Activated T-cell treated with anti-CD3 and anti-CD28 coated beads, Interleukin-2, amount 50 U/mL, for 4 hours (primary cell): ENCODE measurements at places on chromosomes 7 and 10.

- no peak for DNase-seq
Observed at GRCh38 chr10:3034616-3035015, 32.7 kb upstream of the PFKP start.

GRCh38 chr7:106031300-106032035 lies 68.4 kb downstream of the CDHR3 start:
- DNase-seq, result no peak

DNA sequence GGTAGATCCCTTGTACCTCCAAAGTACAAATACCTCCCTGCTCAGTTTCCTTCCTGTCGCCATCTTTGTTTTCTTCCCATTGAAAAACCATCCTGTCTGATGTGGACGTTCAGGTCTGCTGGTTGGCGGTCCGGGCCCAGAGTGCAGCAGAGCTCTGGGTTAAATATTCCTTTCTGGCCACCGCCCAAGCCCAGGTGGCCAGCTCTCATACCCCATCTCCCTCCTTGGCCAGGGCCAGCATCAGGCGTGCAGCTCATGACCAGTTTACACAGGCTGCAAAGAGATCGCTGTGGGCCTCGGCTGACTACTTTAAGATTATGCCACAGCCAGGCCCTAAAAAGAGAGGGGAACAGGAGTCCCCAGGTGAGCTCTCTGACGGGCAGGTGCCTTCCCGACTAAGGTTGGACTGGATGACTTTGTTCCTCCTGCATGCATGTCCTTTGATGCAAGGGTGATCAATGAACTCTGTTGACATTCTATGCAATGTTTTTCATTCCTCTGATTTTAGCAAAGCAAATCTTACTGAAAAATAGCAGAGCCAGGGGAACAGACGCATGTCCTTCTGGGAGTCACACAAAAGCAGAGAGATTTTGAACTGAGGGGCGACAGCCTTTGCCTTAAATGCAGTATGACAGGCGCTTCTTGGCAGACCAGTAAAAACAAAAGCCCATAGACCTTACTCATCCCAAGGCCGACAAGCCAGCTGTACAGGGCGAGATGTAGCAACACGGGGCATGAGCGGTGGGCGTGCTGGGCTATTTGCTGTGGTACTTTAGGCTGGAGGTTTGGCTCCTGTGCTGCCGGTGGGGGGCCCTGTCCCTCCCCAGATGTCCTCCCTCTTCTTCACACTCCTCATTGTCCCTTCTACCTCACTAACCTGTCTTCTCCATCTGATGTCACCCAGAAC lies 33.3 kb upstream of the SH2B2 start:
- DNase-seq, result no peak

DNA sequence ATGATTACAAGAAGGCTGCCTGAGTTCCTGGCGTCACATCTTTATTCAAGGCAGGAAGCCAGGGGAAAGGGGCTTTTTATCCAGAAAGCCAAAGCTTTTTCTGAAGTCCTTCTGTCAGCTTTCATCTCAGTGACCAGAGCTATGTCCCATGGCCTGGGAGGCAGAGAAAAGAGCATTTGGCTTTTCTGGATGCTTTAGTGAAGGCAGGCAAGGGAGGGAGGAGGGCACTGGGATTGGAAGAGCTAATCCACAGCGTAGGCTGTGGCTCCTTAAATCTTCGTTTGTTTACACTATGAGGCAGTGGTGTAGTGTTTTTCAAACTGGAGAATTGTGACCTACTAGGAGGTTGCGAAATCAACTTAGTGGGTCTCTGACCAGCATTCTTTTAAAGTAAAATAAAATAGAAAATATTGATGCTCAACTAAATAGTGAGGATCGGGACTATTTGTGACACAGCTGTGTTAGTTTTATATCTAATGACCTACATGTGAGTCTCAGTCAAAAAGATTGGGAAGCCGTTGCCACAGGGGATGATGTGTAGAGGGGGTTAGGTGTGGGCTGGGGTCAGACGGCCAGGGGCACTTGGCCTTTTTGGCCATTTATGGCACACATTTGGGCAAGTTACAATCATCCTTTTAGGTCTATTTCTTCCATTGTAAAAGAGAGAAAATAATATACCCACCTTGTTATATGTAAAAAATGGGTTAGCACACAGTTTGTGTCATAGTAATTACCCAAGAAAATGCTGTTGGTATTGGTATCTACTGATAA lies 14.1 kb downstream of the CRYGN start:
- no peak for DNase-seq

GRCh38 chr10:33739031-33739430 lies 404.6 kb upstream of the NRP1 start:
- DNase-seq, result no peak

DNA sequence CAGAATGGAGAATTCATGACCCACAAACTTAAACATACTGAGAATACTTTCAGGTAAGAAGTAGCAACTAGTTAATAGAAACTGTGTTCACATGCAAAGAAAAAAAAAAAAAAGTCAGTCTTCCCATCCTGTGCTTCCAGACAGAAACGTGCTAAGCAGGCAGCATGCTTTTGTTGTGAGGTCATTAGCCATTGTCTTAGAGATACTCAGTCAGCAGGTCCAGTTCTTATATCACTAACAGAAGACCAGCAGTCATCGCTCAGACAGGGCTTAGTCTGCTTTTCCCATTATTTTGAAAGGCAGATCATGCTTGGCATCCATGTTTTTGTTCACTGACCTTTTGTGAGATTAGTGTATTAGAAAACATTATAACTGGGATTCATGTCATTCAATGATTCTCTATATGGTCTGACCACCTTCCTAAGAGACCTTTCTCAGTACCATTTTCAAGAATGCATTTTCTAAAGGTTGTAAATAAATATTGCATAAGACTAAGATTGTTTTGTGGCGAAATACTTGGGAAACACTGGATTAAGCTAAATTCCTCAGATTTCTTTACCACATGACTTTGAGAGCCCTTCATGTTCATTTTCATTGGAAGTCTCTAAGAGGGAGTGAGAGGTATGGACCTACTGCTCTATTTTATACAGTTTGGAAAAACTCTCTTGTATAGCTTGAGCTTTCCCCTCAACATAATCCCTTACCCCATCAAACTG lies 45.0 kb upstream of the AGBL3 start:
- no peak for DNase-seq

DNA sequence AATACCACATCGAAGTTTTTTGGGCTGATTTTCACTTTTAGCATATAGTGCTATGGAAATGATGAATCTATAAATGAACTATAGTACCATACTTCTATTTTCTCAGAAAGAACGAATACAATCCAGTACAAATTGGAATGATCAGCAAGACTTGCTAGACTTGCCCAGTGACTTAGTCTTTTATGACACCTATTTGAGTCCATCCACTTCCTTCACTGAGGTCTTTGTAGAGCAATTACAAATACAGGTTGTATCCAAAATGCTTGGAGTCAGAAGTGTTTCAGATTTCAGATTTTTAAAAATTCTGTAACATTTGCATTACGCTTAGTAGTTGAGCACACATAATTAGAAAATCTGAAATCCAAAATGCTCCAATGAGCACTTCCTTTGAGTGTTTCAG lies 104.3 kb downstream of the NRBF2 start:
- DNase-seq, result no peak

- no peak for DNase-seq
Observed at GRCh38 chr10:129972966-129973673, 9.0 kb upstream of the EBF3 start.

DNA sequence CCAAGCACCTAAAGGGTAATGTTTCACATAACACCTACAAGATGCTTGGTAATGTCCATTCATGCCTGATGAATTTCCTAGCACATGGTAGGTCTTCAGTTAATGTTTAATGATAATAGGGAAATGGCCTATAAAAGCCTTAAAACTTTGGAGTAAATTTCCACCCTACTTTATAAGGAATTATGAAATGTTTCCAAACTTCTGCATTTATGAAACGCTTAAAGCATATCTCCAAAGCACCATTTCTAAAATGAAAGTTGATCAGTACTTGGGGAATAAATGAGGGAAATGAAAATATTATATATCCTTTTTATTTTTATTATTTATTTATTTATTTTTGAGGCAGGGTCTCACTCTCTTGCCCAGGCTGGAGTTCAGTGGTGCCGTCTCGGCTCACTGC lies 51.8 kb downstream of the INPP5F start:
- DNase-seq, result no peak

- no peak for DNase-seq
Observed at GRCh38 chr10:47268696-47269095, 31.3 kb upstream of the GDF10 start.

- DNase-seq, result peak; percentile 6
Observed at GRCh38 chr10:9010093-9010492, 955.6 kb downstream of the GATA3 start.

DNA sequence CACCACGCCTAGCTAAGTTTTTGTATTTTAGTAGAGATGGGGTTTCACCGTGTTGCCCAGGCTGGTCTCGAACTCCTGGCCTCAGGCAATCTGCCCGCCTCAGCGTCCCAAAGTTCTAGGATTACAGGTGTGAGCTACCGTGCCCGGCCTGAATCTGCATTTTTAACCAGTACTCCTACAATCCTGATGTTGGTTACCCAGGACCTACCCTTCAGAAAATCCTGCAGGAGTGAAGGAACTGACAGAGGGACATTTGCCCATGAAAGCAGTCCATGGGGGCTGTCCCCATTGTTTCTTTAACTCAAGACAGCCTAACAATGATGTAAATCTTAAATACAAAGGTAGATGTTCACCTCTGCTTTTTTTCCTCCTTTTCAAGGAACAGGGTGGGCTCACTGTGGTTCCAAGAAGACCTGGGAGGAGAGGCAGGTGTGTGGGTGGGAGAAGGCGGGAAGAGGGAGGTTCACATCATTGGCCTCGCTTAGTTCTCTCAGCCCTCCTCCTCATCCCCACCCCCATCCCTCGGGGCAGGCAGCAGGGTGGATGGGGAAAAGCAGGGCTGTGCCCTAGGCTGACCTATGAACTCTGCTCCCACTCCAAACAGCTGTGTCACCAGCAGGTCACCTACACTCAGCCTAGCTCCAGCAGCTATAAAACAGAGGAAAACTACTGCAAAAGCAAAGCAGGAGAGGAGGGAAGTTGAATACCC lies 13.5 kb downstream of the LRRC20 start:
- DNase-seq, result no peak

DNA sequence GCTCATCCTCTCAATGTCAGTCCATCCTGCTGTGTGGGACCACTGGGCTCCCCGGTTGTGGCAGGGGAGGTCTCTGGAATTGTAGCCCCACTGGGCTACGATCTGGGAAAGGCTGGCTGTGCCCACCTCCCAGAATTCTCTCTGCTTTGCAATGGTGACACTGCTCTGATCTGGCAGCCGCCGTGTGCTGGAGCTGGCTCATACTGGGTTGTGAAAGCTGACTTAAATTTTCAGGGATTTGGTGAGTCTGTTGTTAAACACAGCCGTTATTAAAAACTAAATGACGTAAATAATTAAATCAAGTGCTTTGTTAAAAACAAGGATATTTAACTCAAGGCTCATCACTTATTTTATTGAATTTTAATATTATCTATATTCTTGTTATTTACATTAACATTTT lies 160.0 kb downstream of the TAX1BP1 start:
- no peak for DNase-seq

DNA sequence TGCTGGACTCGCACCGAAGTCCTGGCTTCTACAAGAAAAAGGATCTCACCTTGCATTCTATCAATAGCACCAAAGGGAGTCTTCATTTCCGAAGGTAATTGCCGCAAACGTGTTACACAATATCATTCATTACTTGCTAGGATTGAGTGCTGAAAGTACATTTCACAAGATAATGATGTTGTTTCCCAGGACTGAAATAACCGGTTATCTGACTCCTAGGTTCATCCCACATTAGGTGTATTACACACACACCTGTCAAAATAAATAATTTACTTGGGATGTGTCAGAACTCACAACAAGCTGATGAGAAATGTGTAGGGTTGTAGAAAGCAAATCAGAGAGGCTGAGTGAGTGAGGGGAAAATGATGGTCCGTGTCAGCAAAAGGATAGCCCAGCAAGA lies 219.4 kb upstream of the RHOBTB1 start:
- no peak for DNase-seq

GRCh38 chr7:152601305-152601798 lies 74.6 kb downstream of the XRCC2 start:
- no peak for DNase-seq

- DNase-seq, result no peak
Observed at GRCh38 chr7:106480161-106480579, 180.8 kb downstream of the CCDC71L start.

DNA sequence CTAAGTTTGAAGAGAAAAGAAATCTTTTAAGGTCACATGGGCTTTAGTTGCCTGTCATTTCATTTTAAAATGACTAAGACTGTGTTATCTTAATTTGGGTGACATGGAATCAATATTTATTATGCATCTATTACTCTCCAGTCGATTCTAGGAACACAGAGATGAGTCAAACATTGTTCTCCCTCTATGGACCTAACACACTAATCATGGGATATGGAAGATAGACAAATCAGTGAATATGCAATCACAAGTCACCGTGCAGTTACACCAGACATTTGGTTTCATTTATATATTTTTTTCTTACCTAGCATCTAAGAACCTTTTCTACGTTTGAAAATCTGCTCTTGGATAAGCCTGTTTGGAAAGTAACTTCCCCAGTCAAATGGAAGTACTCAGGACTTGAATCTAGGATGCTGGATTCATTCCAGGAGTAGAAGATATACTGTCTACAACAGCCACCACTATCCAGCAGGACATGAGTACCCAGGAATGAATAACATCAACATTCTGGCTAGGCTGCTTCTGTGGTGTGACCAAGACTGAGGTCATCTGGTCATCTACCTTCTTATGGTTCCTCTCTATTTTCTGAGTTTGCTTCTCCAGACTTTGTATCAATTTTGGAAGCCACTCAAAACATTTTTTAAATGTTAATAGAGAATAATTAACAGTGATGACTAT lies 902.9 kb upstream of the LRRN3 start:
- DNase-seq, result no peak

- no peak for DNase-seq
Observed at GRCh38 chr7:129617652-129618051, 6.1 kb downstream of the NRF1 start.

DNA sequence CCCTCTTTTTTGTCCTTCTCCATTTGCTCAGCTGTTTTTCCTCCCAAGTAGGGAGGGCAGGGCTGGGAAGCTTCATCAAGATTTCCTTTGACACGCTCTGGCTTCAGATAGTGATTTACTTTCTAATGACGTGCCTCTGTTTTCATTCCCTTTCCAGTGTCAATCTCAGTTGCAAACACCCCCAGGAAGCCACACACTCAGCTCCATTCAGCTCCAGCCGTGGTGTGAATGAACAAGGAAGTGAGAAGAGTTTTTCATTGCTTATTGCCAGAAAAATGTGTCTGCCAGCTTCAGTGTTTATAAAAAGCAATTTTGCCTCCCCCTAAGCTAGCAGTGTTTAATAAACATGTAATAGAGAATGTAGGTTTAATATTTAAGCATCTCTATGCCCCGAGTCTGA lies 108.7 kb upstream of the DPP6 start:
- DNase-seq, result no peak
